ENCODE measurements at places on chromosomes 7 and 10. TPM values are rescaled to one million over a fixed set of nuclear protein-coding genes. Genes with fewer than 3 reads are reported as not detected.

- H3K4me1 ChIP-seq: peaks cover 41% of the 10 kb centered on the region
- no peak for DNase-seq
- peaks cover 6% of the 10 kb centered on the region for H3K27me3 ChIP-seq
- H3K4me3 ChIP-seq: no peak overlapping the region
- no peak overlapping the region for H3K27ac ChIP-seq
- no peaks in the 10 kb centered on the region for H3K36me3 ChIP-seq
Measured at GRCh38 chr10:109939315-109939961, 16.1 kb upstream of the XPNPEP1 start.

The GPC2 gene
- total RNA-seq: 63.0 TPM

GRCh38 chr10:33032654-33033151 is 74.7 kb upstream of the ITGB1 start:
- no peak overlapping the region for H3K27ac ChIP-seq
- no peak overlapping the region for H3K4me3 ChIP-seq
- no peaks in the 10 kb centered on the region for H3K4me1 ChIP-seq

The POLR2J2 gene
- 5.9 TPM for total RNA-seq

GRCh38 chr10:98433881-98434732 is 12.6 kb downstream of the HPS1 start:
- no peak for DNase-seq
- no peaks in the 10 kb centered on the region for H3K27me3 ChIP-seq
- no peak overlapping the region for H3K27ac ChIP-seq
- peaks cover 10% of the 10 kb centered on the region for H3K4me1 ChIP-seq

DNA sequence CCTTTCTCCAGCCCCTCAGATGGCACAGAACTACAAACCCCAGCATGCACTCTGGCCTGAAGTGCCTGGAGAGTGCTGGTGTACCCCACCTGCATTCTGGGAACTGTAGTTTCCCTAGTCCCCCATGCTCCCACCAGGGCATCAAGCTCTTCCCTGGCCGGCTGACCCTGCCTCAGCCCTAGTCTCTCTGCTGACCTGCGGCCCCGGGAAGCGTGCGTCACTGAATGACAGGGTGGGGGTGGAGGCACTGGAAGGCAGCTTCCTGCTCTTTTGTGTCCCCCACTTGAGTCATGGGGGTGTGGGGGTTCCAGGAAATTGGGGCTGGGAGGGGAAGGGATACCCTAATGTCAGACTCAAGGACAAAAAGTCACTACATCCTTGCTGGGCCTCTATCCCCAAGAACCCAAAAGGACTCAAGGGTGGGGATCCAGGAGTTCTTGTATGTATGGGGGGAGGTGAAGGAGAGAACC is 2.1 kb downstream of the NOS3 start:
- no peak overlapping the region for H3K4me3 ChIP-seq
- no peak overlapping the region for H3K27ac ChIP-seq
- DNase-seq: peak; percentile 78

The TRUB1 gene
- 22.3 TPM for total RNA-seq

- H3K4me3 ChIP-seq: no peak overlapping the region
- DNase-seq: no peak
- H3K4me1 ChIP-seq: no peaks in the 10 kb centered on the region
- no peaks in the 10 kb centered on the region for H3K36me3 ChIP-seq
- H3K27me3 ChIP-seq: no peaks in the 10 kb centered on the region
Measured at GRCh38 chr7:143256932-143257331, 6.3 kb upstream of the GSTK1 start.

DNA sequence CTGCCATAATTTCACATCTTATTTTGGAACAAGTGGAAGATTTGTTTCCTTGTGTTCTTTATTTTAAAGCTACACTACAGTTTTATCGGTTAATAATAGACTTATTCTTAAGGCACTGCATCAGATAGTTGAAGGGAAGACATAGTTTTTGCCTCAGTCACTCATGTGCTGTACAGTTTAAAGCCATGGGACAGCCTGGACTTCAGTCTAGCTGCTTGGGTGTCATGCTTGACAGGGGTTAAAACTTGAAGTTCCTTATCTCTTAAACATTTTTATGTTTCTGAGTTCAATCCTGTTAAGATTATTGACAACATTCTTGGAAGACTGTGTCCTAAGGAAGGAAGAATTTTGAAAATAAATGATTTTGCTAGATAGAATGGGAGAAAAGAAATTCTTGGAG is 49.7 kb downstream of the PPP1R9A start:
- H3K4me3 ChIP-seq: no peak overlapping the region
- no peak overlapping the region for H3K27ac ChIP-seq
- no peak for DNase-seq

The UROS gene
- total RNA-seq: 48.7 TPM

GRCh38 chr7:43569424-43569823 is 13.5 kb upstream of the STK17A start:
- H3K4me1 ChIP-seq: no peaks in the 10 kb centered on the region
- no peak overlapping the region for H3K27ac ChIP-seq
- H3K4me3 ChIP-seq: no peak overlapping the region
- DNase-seq: no peak
- no peaks in the 10 kb centered on the region for H3K27me3 ChIP-seq

The MOGAT3 gene
- 0.81 TPM for total RNA-seq

DNA sequence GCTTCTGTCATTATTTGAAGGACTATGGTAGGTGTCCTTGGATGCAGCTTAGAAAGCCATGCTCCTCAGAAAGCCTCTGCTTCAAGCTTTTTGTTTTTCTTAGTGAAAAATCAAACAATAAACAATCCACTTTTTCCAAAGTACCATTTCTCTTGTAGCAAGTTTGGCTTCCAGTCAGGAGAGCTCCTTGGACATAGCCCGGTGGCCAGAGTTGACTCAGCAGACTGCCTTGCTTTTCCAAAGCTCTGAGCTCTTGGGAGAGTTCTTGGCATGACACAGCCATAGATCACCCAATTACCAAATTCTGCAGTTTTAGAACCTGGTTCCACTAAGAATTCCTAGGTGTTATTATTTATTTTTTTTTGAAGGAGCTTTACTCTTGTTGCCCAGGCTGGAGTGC is 189.4 kb upstream of the MTPN start:
- DNase-seq: no peak
- H3K27ac ChIP-seq: no peak overlapping the region
- no peaks in the 10 kb centered on the region for H3K27me3 ChIP-seq
- no peak overlapping the region for H3K4me3 ChIP-seq

Data from WTC11 (cell line).